Diencephalon (tissue), 1 donor: ENCODE measurements at places on chromosomes 7 and 10. TPM values are rescaled to one million over a fixed set of nuclear protein-coding genes. Genes with fewer than 3 reads are reported as not detected.

AKR1C3 gene
- total RNA-seq: 1.8 TPM

TMEM130 gene
- total RNA-seq: 22.6 TPM

MYL10 gene
- not detected for total RNA-seq

KRIT1 gene
- 69.4 TPM for total RNA-seq

HERPUD2 gene
- 24.0 TPM for total RNA-seq

HABP2 gene
- total RNA-seq: 0.23 TPM

CXCL12 gene
- total RNA-seq: 13.1 TPM

GDF2 gene
- total RNA-seq: 0.23 TPM

REPIN1 gene
- 40.4 TPM for total RNA-seq

SLC39A12 gene
- 20.1 TPM for total RNA-seq

MEOX2 gene
- 0.23 TPM for total RNA-seq

SPRN gene
- 13.4 TPM for total RNA-seq

PRKAR2B gene
- 197 TPM for total RNA-seq

PDE6C gene
- not detected for total RNA-seq

SPACDR gene
- not detected for total RNA-seq
